Psoas muscle (tissue), 8 donors: ENCODE measurements at places on chromosomes 12 and 14. TPM values are rescaled to one million over a fixed set of nuclear protein-coding genes. Genes with fewer than 3 reads are reported as not detected.

HOXC6 gene
- 7.6 TPM for total RNA-seq

GPRC5D gene
- not detected for total RNA-seq

THAP2 gene
- 7.2 TPM for total RNA-seq

KRT6C gene
- total RNA-seq: 0.21 TPM

ZC2HC1C gene
- 2.6 TPM for total RNA-seq

CCDC38 gene
- 0.08 TPM for total RNA-seq

RTN1 gene
- 0.74 TPM for total RNA-seq

PRB2 gene
- not detected for total RNA-seq
